ENCODE measurements at places on chromosomes 3 and 15. TPM values are rescaled to one million over a fixed set of nuclear protein-coding genes. Genes with fewer than 3 reads are reported as not detected.

The SH2D7 gene
- total RNA-seq: not detected

The LRRC31 gene
- total RNA-seq: 0.50 TPM

The SLC22A13 gene
- 0.40 TPM for total RNA-seq

The SPINK8 gene
- total RNA-seq: 1.0 TPM

The HIGD2B gene
- not detected for total RNA-seq

The EEF1AKMT4 gene
- 1.9 TPM for total RNA-seq

GRCh38 chr3:11481556-11481955 lies 162.2 kb downstream of the VGLL4 start:
- DNase-seq: no peak

GRCh38 chr15:57367556-57367955 lies 8.7 kb upstream of the CGNL1 start:
- DNase-seq: no peak

GRCh38 chr3:132265028-132265427 lies 52.2 kb upstream of the ACP3 start:
- no peak for DNase-seq

DNA sequence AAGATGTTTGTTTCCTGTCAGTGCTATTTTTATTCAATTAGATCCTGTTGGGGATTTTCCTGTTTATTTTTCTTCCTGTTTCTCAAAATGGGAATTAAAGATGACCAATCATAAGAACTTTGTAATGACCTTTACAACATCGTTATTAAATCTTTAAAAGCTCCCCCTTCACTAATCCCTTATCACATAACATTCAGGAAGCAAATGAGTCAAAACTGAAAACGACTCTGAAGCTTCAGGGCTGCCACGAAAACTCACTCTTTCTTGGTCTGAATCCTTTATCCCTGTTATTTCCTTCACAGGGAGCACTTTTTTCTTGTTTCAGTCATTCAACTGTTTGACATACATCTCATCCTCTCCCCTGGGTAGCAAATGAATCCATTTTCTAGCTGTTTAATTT lies 75.8 kb upstream of the MB21D2 start:
- no peak for DNase-seq

GRCh38 chr3:72655131-72655551 lies 193.1 kb downstream of the SHQ1 start:
- peak; percentile 55 for DNase-seq

DNA sequence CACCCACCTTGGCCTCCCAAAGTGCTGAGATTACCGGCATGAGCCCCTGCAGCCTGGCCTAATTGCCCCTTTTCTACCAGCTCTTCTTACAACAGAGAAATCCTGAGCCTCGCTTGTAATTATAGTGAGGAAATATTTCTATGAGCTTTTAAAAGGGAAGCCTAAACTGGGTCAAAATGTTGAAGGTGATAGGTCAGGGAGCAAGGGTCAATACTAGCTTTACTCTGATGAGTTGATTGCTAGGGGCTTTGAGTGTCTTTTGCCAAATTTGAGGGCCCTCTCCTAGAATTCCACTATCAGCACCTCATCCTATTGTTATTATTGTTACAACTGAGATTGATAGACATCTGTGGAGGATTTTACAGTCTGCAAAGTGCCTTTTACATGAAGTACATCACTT lies 62.4 kb upstream of the PIAS1 start:
- no peak for DNase-seq

DNA sequence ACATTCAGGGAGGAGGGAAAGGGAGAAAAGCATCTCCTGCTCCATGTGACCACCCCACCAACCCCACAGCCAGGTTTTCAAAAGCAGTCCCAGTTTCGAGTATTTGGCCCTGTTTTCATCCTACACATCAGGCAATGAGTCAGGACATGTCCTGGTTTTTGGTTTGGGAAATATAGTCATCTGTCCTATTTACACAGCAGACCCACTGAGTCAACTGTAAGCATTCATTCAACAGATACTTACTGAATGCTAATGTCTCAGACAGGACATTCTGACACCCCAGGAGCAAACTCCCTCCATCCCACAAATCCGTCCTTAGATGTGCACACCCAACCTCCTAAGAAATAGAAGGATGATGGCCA lies 32.9 kb downstream of the IGDCC3 start:
- DNase-seq: no peak

- no peak for DNase-seq
Observed at GRCh38 chr15:39880718-39881387, 39.2 kb downstream of the GPR176 start.

- no peak for DNase-seq
Observed at GRCh38 chr3:127238602-127239001, 45.7 kb downstream of the PRR23E start.

- no peak for DNase-seq
Observed at GRCh38 chr3:127406309-127407025, 118.6 kb upstream of the PRR20G start.

DNA sequence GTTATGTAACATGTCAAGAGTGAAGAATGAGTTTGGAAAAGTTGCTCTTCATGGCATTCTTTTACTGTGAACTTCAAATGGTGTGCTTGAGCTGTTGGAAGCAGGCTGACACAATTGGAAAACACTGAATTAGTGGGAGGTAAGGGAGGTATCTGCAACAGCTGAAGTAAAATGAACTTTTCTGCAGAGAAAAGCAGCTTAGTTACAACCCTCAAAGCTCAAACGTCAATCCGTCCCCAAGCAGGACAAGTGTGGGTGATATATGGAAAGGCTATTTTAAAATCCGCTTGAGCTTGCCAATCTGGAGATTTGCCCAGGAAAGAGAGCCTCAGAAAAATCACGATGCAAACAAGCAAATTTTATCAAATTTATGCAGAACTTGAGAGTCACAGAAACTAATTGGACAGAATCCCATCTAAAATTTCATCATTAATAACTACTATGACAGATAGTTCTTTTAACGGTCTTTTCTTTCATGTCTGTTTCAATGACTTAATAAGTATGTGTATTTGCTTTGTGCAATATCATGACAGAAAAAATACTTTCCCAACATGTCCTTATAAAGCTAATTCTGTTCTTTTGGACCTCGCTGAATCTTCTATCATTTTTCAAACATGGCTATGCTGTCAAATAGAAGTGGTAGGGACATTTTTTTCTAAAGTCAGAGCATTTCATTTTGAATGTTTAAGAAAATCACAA lies 266.6 kb upstream of the SLITRK3 start:
- DNase-seq: no peak

- no peak for DNase-seq
Observed at GRCh38 chr15:70318594-70319465, 221.1 kb upstream of the TLE3 start.

DNA sequence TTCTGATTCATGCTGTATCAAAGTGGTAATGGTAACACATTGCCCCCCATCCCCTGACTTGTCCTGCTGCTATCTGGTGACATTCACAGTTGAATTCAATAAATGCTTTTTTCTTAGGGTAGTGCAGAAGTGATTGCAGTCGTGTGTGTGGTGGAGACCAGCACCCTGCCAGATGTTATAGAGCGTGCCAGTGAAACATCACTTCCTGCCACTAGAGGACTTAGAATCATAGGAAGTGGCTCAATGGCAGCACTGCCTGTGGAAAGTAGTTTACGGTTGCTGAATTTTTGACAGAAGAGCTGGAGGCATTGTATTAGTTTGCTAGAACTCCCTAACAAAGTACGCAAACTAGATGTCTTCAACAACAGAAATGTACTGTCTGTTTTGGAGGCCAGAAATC lies 37.4 kb upstream of the P2RY12 start:
- no peak for DNase-seq

DNA sequence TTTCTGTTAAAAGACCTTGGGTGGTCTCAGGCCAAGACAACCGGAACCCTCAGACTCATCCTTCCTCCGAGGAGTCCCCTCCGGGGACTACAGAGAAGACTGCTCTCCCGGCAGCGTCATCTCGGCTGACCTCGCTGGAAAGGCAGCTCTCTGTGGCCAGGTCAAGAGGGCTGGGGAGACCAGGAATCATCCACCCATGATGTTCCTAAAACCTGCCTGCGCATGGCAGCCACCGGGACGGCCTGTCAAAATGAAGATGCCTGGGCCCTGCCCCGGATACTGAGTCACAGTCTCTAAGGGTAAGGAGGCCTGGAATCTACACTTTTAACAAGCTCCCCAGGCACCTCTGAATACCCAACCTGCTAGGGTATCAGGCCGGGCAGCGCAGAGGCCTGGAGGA lies 78.6 kb downstream of the RPN1 start:
- no peak for DNase-seq

GRCh38 chr3:133376810-133377209 lies 23.0 kb upstream of the BFSP2 start:
- DNase-seq: no peak

DNA sequence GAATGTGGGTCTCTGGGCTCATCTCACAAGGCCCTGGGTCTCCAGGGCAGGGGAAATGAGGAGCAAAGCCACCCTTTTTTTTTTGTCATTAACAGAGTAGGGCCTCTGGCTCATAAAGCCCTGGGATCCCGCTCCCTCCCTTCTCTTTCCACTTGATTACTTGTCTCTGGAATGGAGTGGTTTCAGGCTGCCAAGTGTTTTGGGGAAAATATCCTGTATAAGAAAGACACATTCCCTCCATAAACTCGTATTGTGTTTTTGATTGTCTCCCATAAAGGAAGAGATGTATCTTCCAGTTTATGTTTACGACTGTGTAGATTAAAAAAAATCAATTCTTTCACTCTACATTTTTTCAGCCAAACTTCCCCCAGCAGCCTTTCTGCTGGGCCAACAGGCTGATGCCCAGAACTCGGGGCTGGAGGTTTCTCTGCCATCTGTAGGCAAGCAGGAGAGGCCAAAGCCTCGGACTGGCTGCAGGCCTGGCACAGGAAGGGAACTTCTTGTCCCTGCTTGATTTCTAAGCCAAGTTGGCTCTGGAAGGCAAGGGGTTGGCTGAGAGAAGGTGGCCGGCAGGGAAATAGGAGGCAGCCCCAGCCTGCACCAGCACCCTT lies 49.4 kb upstream of the INSYN1 start:
- no peak for DNase-seq

DNA sequence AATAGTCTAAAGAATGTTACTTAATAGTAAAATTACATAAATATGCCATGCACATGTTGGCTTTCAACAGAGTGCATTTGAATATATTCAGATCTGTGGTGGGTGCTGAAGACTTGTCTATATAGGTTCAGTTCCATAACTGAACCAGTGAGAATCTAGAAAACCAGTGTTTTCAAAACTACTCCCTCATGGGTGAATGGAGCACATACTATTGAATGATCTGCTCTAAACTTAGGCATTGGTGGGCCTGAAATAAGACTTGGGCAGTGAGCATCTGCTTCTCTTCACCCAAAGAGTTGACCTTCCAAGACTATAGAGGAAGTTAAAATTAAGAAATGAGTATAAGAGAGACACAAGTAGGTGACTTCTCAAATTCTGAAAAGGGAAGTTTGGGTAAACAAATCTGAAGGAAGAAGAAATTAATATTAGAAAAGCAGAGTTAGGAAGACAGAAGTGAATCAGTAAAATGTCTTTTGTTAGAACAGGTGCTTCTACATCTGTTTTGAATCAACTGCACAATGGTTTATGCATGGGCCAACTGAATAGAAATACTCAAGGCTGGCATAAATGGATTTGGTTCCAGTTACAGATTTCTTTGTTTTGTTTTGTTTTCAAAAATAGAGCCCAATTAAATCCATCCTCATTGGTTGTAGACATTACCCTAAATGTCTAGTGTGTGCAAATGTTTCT lies 19.3 kb downstream of the ALCAM start:
- DNase-seq: no peak

DNA sequence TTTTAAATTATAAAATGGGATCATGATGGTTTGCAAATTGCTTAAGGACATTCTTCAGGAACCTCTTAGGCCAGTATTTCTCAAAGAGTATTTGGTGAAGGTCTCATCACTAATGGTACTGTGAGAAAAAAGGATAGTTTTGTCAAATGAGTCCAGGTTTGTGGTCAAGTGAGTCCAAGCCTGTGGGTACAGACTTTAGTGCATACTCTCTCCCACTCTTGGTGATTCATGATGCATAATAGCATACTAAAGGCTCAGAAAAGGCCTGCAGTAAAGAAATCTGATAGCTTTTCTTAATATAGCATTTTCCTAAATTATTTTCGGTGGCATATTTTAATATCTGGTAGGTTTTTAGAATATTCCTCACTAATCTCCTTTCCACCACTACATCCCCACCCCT lies 20.0 kb downstream of the BOC start:
- DNase-seq: no peak

DNA sequence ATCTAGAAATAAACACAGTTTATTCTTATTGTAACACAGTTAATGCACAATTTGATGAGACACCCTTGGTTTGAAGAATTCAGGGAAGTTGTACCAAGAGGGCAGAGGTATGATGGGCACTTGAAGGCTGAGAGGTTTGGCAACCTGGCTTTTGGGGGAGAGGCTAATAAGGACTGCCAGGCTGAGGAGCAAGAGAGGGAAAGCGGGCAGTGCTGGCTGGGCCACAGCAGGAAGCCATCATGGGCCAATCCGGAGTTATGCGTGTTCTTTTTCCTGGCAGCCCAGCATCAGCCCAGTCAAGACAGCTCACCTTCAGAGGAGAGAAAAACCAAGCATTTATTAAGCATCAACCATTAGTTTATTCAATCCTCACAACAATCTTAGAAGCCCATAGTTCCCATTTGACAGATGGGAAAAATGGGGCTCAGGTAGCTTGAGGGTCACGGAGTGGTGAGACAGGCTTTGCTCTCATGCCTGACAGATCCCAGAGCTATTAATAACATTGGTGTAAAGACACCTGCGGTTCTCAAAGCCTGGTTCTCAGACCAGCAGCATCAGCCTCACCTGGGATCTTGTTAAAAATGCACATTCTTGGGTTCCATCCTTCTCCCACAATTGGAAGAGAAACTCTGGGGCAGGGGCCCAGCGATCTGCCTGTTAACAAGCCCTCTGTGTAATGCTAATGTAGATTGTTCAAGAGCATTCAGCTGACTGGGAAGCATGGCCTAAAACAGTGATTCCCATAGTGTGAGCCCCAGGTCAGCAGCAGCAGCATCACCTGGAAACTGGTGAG lies 183.7 kb downstream of the NTRK3 start:
- no peak for DNase-seq

GRCh38 chr3:107184375-107184774 lies 192.9 kb upstream of the CCDC54 start:
- no peak for DNase-seq

DNA sequence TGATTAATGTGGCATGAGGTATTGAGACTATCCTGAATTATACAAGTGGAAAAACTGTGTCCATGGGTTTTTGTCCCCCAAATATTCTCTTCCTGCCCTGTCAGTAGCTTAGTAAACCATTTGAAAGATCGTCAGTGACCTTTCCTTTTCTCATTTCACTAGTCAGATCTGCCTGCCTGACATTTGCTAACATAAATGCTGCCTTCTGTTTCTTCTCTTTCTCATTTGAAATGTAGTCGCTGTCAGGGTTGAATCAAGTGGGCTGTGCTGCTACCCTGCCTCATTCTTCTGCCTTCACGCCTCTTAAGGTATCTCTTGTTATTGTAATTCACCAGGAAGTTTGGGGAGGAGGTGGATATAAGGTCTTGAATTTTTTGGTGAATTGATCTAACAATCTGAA lies 67.5 kb downstream of the LRCH3 start:
- peak; percentile 20 for DNase-seq

- no peak for DNase-seq
Observed at GRCh38 chr3:89256882-89257281, 149.5 kb downstream of the EPHA3 start.

GRCh38 chr3:11494131-11494916 lies 149.4 kb downstream of the VGLL4 start:
- DNase-seq: no peak

Data from spinal cord (tissue), 10 donors.